ENCODE measurements at places on chromosomes 16 and 17.

- no peak for DNase-seq
Observed at GRCh38 chr16:62562121-62562520, 525.9 kb upstream of the CDH8 start.

- DNase-seq = no peak
Observed at GRCh38 chr16:66366433-66367299, at the start of gene CDH5. Gene CDH5, plus strand, starts transcription at chr16:66366691. Its CDS starts 12,647 bp downstream, at chr16:66379338.

DNA sequence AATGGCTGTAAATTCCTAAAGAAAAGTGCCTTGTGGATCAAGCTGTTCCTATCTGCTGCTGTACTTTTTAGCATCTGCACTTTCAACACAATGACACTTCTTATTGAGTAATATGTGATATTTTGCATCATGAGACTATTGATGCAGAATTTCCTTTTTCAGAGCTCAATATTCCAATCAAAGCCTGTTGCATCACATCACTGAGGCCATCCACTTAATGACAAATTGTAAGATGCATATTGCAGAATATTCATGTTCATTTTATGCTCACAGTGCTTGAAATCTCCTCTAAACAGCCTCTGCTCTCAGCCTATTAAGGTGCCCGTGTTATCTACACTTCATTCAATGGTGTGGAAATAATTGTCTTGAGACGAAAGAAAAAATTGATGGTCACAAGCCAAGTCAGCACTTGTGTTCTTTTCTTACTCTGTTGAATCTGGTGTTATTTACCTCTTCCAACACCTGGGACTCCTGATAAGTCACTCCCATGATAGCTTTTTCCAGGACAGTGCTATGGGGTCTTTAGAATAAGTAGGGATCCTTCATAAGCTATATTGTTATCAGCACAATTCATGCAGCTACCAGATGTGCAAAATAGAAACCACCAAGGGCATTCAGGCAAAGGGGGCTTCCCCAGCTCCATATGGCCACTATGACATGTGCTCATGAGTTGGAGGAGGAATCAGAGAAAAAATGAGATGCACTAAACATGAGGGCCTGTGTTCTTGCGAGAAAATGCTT, 9.3 kb upstream of the SKAP1 start:
- DNase-seq = no peak

GRCh38 chr16:88790312-88791211, 5.5 kb upstream of the PIEZO1 start:
- DNase-seq = no peak

- DNase-seq = no peak
Observed at GRCh38 chr16:76535-77272, 1.3 kb upstream of the MPG start.

GRCh38 chr16:87560428-87561199, 41.7 kb upstream of the JPH3 start:
- no peak for DNase-seq

DNA sequence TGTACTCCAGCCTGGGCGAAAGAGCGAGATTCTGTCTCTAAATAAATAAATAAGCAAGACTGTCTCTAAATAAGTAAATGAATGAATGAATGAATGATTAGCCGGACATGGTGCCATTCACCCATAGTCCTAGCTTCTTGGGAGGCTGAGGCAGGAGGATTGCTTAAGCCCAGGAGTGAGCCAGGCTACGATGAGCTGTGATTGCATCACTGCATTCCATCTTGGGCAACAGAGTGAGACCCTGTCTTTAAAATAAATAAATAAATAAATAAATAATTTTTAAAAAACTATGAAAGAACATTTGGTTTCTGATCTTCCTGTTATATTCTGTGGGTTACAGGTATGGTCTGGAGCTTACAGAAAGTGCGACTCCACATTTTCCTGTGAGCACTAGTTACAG, 65.0 kb downstream of the C17orf58 start:
- DNase-seq = no peak

- no peak for DNase-seq
Observed at GRCh38 chr17:32876417-32877163, at the start of gene MYO1D. Gene MYO1D, minus strand, starts transcription at chr17:32877124. Its CDS starts 252 bp downstream, at chr17:32876872.

GRCh38 chr17:63697341-63698286, 2.3 kb downstream of the LIMD2 start:
- DNase-seq = no peak

DNA sequence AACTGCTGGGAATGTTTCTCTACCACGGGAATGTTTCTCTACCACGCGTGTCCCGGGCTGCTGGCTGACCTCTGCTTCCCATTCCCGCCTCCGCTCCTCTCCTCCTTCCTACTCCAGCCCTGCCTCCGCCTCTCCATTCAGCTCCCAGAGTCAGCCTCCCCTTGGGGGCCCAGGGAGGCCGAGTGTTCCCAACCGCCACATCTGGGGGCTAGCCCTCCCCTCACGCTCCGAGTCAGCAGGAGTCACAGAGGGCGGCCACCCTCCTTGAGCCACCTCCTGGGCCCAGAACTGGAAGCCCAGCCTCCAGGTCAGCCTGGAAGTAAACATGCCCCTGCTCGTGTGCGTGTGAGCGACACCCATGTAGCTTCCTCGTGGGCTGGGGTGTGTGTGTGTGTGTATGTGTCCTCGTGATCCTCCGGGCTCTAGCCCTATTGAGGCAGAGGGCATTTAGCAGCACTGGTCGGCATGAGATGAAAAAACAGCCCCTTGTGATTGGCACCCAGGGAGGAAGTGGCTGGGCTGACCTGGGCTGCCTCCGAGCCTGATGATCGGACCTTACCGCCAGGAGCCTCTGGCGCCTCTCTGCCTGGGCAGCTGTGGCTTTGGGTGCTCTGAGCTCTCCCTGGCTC, 7.3 kb downstream of the CYGB start:
- no peak for DNase-seq

- DNase-seq = no peak
Observed at GRCh38 chr17:40443988-40444899, 994 bp downstream of the IGFBP4 start.

GRCh38 chr17:45428931-45429338, 3.7 kb downstream of the ARHGAP27 start:
- DNase-seq = no peak

DNA sequence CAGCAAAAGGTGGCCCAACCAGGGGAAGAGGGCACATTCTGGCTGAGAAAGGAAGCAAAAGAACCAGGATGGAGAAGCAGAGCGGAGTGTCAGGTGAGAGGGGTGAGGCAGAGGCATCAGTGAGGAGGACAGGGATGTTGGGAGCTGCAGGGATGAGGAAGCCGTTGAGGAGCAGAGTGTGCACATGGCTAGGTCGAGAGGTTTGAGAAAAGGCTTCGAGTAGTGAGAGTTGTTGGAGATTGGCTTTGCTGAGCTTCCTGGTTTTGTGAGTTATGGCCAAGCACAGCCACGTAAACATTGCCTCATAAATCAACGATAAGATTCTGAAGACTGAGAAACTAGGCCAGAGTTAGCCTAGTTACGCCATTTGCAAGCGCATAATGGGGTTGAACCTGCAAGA, 26.9 kb downstream of the DNAH2 start:
- DNase-seq = no peak

GRCh38 chr16:86391486-86391885, 118.8 kb upstream of the FOXF1 start:
- DNase-seq = no peak

DNA sequence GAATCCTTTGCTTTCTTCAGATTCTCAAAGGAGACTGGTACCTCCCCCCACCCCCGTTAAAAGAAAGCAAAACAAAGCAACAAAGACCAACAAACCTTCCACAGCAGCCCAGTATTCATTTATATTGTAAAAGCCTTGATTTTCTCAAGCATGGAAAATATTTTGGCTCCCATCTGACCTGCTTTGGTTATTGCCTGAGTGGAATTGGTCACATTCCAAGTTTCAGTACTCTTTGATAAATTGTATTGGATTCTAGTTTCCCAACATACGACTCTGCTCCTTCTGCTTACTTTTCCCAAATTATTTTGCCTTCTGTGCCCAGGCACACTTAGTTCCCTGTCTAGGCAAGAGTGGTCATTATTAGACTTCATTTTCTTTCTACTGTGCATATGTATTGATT, 1.3 kb downstream of the ABCC11 start:
- DNase-seq = no peak

DNA sequence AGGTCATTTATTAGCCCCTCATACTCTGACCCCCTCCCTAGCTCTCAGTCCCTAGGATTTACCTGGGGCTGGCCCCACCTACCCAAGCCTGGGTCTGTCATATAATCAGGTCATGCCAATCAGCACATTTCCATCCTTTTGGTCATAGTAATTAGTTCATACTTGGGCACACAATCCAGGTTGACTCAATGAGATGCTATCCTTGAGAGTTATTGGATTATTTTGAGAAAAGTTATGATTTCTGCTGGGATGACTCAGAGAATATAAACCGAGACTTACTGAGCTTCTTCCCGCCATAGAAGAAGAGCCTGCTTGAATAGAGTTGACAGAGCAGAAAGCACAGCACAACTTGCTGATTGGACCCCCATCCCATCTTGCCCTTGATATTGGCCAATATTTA, 331.5 kb downstream of the CBLN1 start:
- no peak for DNase-seq

DNA sequence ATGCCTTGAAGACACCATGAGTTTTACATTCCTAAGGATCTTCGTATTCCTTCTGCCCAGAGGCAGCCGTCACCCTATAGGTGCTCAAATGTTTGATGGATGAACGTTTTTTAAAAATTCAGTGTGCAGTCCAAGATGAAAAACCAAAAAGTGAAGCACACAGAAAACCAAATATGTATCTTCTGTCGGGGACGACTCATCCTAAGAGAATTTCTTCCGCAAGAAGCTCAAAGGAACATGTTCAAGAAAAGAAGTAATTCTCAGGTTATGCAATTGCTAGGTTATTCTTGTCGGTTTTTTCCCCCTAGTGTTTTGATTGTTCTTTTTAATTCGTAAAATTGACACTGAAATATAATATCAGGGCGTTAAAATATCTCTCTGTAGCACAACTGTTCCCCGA, 1.4 kb downstream of the CENPV start:
- DNase-seq = no peak

DNA sequence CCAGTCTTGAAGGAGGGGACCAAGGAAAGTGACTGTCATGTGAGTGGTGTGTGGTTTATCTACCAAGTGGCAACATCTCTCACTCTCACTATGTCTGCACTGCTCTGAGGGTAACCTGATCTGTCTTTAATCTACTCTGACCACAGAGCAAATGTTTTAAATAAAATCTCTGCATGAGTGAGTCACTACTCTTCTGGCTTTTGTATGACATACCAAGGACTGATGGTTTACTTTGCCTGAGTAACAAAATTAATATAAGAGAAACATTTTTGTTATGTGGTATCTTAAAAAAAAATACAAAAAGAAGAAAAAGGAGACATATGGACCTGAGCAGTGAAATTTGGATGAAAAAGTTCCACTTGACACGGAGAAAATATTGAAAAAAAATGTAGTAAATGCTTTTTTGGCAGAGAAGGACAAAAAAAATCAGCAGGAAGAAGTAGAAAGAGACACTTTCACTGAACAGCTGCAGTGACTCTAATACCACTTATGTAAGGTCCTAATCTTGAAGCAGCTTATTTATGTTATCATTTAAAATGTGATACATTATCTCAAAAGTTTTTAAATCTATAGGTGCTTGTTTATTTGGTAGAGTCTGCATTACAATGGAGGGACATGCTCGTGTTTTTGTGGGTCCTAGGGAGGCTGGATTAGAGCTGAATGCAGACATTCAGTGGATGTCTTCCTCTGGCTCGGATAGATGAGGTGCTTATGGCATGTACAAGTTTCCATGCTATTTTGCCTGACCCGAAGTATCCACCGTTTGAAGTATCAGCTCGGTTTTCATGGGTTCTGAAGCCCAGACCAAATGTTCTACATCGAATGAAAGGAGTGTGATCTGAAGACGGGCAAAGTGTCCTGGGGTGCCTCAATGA, 240.7 kb downstream of the MAP2K6 start:
- no peak for DNase-seq
